ENCODE measurements at places on chromosomes 7 and 10.

- DNase-seq, result no peak
These were observed 22.8 kb upstream of the FOXL3 start for GRCh38 chr7:266851-267840.

GRCh38 chr7:44184206-44184872 lies 4.9 kb downstream of the GCK start:
- peak; percentile 79 for DNase-seq

DNA sequence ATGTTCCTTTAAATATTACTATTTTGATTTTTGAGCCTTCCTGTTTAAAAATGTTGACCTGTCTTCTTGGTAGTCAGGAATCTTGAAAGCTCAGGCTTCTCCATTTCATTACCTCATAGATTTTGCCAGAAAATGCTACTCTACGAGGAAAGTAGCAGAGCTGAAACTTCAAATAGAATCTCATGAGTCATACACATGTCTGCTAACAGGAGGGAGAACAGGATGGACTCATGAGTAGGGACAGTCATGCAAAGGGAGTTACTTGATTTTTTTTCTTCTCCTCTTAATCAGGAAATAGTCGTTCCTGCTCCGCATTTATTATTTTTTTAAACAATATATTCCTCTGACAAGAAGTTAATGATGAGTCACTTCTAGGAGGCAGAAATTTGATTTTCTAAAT lies 37.0 kb upstream of the MINDY3 start:
- no peak for DNase-seq

GRCh38 chr7:49513911-49514310 lies 259.5 kb upstream of the VWC2 start:
- DNase-seq, result no peak

GRCh38 chr10:76149182-76149581 lies 717.8 kb downstream of the LRMDA start:
- DNase-seq, result no peak

- no peak for DNase-seq
These were observed 521.4 kb upstream of the SEMA3D start for GRCh38 chr7:85708221-85708620.

DNA sequence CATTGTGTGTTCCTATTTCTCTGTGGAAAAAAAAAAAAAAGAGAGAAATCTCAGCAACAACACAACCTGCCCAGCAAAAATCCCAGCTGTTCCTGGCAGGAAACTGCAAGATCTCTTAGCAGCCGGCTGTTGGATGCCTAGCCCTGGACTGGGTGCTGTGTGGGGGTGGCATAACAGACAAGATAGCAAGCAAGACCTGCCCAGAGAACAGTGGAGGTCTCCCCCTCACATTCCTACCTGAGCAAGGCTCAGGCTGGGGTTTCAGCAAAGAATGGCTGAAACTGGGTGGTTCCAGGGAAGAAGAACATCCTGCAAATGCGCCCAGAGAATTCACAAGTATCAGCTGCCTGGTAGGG lies 248.8 kb upstream of the ZMIZ1 start:
- DNase-seq, result no peak

- DNase-seq, result peak; percentile 55
These were observed 3.7 kb downstream of the ELOVL3 start for GRCh38 chr10:102229810-102230263.

DNA sequence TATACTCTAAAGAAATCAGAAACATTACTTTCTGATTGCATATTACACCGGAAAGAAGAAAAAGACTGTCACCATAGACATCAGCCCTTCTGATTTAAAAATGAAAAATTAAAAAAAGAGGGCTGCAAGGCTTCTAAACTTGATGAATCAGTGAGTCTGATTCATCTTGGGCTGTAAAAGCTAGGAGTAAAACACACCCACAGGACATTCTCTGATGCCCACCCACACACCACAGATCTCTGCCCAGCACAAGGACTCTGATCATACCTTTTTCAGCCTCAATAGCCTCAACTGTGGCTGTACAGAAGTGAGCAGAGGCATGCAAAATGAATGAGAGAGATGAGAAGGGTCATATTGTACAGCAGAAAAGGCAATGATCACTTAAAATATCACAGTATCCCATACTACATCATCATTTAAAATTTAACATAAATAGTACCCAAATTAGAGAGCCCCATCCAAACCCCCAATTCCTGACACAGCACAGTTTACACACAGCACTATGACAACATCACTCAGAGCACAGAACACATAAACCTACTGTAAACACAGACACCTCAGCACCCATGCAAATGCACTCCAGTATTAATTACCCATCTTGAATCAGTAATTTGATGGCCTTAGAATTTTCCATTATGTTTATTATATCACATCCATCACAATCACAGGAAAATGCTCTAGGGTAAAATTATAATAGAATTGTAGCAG lies 6.4 kb upstream of the MSS51 start:
- DNase-seq, result no peak

DNA sequence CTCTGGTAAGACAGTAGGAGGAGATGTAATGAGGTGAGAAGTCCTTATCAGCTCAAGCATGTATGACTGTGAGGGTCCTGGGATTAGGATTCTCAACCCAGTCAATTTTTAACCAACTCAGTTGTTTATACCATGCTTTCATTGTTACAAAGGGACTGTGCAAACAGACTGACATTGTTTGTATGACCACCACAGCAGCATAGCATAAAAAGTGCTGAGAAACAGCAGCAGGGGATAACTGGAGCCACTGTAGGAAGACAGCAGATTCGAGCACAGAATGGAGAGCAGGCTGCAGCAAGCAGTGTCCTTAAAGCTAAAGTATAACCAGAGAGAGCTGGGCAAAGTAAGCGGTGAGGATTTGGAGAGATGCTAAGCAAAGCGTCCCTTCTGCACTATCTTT lies 829.5 kb downstream of the REEP3 start:
- no peak for DNase-seq

- DNase-seq, result no peak
These were observed 9.2 kb downstream of the MAT1A start for GRCh38 chr10:80280071-80280800.

DNA sequence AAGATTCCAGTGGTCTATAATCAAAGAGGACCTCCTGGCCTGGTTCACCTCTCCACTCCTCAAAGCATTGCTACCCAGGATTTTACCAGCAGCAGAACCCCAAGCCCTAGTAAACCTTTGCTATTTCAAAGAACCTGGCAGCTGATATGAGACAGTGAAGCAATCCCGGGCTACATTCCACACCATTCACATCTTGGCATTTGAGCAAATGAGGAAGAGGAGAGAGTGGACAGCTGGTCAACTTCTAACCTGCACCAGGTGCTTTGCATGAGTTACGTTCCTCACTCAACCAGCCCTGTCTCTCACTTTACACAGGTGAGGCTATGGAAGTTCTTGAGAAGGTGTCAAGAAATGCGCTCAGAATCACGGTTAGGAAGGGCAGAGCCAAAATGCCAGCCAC lies 1.1 kb downstream of the CCDC3 start:
- DNase-seq, result no peak

DNA sequence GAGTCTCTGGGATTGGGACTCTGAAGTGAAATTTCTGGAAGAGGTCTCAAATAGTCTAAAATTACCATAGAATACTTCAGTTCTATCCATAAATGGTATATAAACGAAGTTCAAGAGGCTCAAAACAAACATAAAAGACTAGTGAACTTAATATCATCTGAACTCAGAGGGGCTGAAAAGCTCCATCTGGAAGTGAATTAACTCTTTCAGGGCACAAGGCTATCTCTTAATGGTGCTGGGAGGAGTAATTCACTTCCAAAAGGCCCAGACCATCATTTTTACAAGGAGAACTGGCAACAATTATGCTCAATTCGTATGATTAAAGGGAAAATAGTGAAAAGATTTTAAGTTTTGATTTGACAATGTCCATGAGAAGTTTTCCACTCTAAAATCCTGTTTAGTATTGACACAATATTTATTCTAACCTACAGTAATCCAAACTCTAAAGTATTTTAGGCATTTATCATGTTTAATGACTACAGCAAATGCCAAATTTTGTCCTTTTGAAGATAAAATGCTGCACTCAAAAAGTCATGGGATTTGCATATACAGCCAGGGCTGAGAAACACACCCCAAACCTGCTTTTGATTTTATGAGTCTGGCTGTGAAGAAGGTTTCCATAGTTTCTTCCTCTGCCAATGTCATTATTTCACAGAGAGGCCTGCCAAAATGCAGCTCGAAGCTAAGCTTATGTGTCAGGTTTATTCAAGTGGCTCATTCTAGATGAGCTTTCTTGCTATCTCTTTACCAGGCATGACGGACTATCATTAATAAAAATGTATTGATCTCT lies 143.9 kb downstream of the HIBADH start:
- DNase-seq, result no peak

GRCh38 chr7:99786726-99787335 lies 2.8 kb upstream of the CYP3A4 start:
- no peak for DNase-seq

DNA sequence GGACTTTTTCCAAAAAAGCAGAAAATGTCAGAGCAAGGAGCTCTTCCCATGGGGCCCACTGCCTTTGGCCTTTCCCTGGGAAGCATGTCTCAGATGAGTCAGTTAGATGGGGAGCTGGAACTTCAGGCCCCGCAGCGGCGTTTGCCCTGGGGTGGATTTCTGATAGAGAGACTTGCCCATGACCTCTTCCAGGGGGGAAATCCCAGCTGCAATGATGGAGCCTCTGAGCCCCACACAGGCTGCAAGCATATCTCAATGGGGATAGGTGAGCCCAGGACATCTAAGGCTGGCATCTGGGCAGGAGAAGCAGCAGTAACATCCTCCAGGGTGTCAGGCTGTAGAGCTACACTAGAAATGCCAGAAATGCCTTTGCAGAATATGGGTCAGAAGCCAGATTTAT lies 269.2 kb upstream of the TCERG1L start:
- no peak for DNase-seq

- DNase-seq, result no peak
These were observed 153.5 kb downstream of the PARD3 start for GRCh38 chr10:34661580-34661979.

DNA sequence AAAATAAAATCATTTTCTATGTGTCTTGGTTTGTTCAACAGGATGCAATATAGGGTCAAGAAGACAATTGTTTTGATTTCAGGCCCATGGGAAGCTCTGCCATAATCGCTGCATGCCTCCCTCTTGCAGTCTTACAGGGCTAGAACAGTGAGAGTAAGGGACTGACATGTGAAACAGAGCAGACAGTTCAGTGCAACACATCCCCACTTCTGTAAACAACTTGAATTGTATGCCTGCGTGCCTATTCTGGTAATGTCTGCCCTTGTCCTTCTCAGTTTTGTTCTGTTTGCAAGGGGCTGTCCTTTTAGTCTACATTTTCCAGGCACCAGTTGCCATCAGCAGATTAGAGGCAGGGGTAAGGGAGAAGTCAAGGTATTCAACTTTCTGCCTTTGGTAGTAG lies 34.8 kb upstream of the GPR37 start:
- DNase-seq, result no peak

- peak; percentile 55 for DNase-seq
These were observed 11.6 kb downstream of the HBP1 start for GRCh38 chr7:107180378-107180777.

DNA sequence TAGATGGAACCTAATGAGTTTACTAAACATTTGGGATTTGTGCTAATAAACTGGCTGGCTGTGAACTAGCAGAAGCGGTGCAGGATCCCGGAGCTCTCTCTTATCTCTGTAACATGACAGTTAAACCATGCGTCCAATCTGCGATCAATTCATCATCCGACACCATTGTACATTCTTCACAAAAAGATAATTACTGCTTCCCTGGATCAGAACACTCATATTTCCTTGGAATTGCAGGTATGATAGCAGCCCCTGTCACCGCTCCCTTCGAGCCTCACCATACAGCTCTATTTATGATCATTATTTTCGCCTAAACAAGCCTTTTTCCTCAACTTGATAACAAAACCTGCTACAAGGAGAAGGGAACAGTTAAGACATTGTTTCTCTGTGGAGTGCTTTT lies 18.5 kb downstream of the EBF3 start:
- no peak for DNase-seq

DNA sequence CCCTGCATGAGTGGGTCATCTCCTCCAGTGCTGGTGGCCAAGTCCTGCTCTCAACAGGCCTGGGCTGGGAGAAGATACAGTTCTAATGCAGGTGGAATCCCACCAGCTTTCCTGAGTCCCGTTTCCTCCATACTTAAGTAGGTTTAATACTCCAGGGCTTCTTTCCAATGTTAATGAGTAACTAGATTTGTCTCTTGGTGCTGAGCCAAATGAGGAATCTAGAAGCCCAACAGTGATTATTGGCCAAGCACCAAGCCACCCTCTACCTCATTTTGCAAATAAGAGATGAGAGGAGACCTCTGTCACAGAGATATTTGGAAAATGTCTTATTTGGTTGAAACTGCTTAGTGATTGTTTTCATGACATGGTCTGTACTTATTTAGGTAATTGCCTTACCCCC lies 37.1 kb downstream of the STARD3NL start:
- no peak for DNase-seq

GRCh38 chr10:89122433-89123051 lies 84.6 kb downstream of the CH25H start:
- no peak for DNase-seq

DNA sequence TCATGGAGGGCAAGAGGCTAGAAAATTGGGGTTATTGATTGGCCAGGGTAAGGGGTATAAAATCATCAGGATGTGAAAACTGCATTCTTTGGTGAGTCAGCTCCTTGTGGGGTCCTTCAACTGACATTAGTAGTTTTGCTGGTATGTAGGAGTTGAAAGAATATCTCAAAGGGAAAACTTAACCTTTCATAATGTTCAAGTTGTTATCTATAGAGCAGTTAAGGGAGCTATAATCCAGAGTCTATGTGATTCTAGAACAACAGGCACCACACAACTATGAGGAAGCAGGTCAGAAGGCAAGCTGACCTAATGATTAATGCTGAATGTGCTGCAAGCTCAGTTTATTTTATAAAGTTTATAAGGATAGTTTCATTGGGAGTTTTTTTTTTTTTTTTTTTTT lies 13.7 kb downstream of the PRPS1L1 start:
- DNase-seq, result no peak

DNA sequence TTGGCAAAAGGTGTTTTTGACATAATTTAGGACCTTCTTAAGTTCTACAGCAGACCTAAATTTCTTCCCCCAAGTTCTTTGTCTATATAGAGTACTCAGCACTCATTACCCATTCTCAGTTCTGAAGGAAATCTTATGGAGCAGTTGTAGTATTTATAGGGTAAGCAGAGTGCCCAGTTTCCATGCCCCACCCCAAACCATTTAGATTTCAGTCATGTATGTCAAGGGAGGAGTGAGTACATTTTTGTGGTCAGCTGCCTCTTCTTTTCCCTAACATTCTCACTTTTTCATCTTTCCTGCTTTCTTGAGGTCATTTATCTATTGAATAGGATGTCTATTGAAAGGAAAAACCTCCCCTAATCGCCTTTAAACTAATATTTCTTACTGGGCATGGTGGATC lies 83.3 kb downstream of the KAT6B start:
- no peak for DNase-seq

- DNase-seq, result no peak
These were observed 95.5 kb downstream of the OTUD1 start for GRCh38 chr10:23534326-23534725.

GRCh38 chr7:93159490-93159889 lies 11.3 kb upstream of the SAMD9L start:
- no peak for DNase-seq

- DNase-seq, result no peak
These were observed 387.2 kb upstream of the PODXL start for GRCh38 chr7:131943646-131944045.

- DNase-seq, result no peak
These were observed 13.9 kb downstream of the PAX2 start for GRCh38 chr10:100759331-100759730.

- DNase-seq, result no peak
These were observed 20.3 kb downstream of the SBDS start for GRCh38 chr7:66974986-66975590.
